ENCODE measurements at places on chromosomes 7 and 10. TPM values are rescaled to one million over a fixed set of nuclear protein-coding genes. Genes with fewer than 3 reads are reported as not detected.
A peak's percentile ranks its signal among the peaks of the same experiment; 100 is the strongest.

FAM25A gene
- total RNA-seq: not detected

LIPN gene
- not detected for total RNA-seq

CDHR3 gene
- 0.55 TPM for total RNA-seq

PBLD gene
- 4.5 TPM for total RNA-seq

FGFR2 gene
- 8.9 TPM for total RNA-seq

GPC2 gene
- total RNA-seq: 13.6 TPM

DNA sequence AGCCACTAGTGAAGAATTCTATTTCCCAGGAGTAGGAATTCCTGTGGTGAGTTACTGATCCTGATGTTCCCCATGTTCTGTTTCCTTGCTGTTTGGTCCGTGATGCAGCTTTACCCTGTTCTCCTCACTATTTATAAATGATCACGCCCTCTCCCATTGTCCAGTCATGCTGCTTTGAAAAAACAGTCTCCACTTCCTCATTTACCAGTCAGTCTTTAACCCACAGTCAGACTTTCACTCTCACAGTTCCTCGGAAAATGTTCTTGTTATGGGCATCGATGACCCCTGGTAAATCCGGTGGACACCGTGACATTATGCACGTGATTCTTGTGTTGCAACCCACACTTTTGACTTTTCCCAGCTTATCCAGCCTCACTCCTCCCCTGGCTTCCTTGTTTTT is 14.4 kb downstream of the SCIN start:
- no peak for DNase-seq

DNA sequence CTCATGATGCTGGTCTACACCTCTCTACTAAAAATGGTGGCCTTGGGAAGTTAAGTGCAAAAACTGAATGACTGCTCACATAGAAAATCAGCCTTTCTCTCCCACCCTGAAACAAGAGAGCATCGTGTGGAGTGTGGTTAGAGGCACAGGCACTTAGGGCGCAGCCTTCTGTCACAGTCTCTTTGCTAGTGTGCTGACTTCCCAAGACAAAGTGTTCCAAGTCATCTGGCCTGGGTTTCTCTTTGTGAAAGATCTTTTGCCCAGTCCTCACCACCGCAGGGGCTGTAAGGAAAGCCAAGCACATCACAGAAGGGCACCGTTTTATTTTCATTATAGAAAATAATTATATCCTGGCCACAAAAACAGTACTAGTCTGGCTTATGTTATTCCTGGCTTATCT is 12.5 kb downstream of the STN1 start:
- no peak for DNase-seq

DNA sequence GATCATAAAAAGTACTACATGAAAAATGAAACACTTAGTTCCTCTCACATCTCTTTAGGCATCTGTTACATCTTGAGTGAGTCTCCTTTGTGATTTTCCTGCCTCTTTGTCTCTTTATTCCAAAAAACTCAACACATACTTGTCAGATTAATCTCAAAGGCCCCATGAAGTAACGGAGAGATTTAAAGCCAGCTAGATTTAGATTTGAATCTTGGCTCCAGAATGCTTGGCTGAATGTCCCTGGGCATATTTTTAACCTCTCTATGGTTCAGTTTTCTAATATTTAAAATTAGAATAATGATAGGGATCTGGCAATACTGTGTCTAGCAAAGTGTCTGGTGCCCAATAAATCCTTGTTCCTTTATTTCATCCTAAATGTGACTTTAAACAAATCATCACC is 140.0 kb downstream of the DGKB start:
- no peak for DNase-seq

DNA sequence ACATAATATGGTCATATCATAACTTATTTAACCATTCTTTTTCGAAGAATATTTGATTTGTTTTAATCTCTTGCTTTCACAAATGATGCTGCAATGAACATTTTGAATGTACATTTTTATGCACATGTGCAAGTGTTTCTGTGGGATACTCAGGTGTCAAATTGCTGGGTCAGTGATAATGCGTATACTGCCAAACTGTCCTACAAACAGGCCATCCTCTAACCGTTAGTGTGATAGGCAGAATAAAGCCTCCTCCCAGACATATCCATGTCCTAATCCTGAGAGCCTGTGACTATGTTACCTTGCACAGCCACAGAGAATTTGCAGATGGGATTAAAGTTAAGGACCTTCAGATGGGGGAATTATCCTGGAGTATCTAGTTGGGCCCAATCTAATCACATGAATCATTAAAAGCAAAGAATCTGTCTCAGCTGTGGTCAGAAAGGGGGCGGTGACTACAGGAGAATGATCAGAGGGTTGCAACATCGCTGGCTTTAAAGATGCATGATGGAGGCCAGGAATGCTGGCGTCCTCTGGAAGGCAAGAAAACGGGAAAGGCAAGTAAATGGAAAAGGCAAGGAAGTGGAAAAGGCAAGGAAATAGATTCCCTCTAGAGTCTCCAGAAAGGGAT is 46.7 kb downstream of the FZD1 start:
- DNase-seq: peak; percentile 12

GRCh38 chr7:111238886-111239285 is 148.0 kb downstream of the LRRN3 start:
- no peak for DNase-seq

- no peak for DNase-seq
These were observed 33.6 kb downstream of the WAC start for GRCh38 chr10:28566458-28567015.

- DNase-seq: no peak
These were observed 57.6 kb downstream of the GTF2IRD1 start for GRCh38 chr7:74511345-74511744.

GRCh38 chr7:73708961-73709549 is 10.4 kb downstream of the STX1A start:
- DNase-seq: no peak

- DNase-seq: no peak
These were observed 118.9 kb downstream of the APBB1IP start for GRCh38 chr10:26556748-26557640.

DNA sequence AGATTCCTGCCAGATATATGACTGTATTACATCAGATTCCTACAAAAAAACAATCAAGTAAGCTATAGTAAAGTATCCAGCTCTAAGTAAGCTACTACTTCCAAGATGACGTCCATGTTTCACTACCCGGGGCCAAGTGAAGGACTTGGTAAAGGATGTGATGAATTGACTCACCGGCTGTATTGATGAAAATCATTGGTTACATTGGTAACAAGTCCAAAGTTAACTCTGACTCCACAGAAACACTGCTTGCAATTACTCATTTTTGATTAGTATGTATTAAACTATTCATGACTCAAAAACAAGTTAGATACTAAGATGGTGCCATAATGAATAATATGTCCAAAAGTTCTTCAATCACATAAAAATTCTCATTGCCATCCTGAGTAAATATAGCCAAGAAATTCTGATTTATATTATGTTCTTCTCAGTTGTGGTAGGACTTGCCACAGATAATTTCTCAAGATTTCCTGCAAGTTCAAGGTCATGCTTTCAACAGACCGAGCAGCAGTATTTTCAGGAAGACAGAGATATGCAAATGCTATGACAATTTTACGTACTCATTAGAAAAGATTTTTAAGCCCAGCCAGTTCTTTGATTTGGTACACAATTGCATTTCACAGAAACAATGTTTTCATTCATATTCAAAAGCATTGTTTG is 12.6 kb upstream of the DNAJC1 start:
- DNase-seq: no peak

GRCh38 chr10:89162596-89162995 is 44.5 kb downstream of the CH25H start:
- no peak for DNase-seq

- DNase-seq: no peak
These were observed 18.0 kb upstream of the MTURN start for GRCh38 chr7:30116771-30117170.

GRCh38 chr10:60266513-60266912 is 123.2 kb downstream of the ANK3 start:
- no peak for DNase-seq

DNA sequence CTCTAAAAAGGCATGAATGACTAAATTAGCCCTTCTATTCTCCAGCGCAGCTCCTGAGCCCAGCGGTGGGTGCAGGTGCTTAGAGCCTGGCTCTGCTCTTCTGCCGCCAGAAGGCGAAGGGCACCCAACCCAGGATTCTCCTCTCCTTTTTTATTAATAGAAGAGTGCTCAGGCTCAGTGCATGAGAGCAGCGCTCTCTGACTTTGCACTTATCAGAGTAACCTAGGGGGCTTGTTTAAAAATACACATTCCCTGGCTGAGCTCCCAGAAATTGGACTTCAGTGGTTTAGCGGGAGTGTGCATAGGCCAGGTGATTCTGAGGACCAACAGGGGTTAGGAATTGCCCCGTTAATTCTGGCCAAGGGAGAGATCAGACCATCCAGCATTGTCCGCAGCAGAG is 1.7 kb upstream of the PFKP start:
- no peak for DNase-seq

- DNase-seq: no peak
These were observed 157.8 kb downstream of the ANLN start for GRCh38 chr7:36547416-36547815.

DNA sequence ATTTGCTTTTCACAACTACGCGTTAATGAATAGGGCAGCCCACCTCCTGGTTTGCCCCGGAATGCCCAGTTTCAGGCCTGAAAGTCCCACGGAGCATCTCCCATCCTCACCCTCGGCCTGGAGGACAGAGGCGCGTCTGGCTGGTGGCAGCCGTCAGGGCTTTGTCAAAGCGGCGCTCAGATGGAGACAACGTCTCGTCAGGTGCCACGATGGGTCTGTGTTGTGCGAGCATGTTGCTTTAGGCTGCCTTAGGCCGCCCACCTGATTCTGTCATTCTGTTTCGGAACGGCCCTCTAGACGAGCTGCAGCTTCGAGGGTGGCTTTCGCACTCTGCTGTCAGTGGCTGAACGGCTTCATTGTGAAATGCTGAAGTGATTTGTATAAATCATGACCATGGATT is 39.4 kb upstream of the CFAP46 start:
- DNase-seq: no peak

- no peak for DNase-seq
These were observed 6.0 kb downstream of the GNG11 start for GRCh38 chr7:93927585-93927984.

GRCh38 chr10:44020322-44021111 is 364.4 kb downstream of the CXCL12 start:
- no peak for DNase-seq

DNA sequence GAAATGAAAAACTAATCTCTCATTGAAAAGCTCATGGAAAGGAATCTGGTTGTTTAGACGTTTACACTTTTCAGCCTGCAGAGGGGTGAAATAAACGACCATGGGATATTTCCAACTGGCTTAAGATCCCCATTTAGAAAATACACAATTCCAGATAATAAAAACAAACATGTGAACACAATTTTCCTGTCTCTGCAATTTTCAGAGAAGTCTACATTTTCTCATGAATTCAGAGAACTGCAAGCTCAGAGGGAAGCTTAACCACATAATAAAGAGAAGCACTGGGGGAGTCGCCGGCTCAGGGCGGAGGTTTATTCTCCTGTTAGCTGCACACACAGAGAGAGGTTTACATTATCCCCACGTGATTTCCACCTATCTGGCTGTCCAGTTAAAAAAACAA is 215.2 kb downstream of the FANK1 start:
- no peak for DNase-seq

GRCh38 chr10:48577158-48577557 is 27.7 kb downstream of the ARHGAP22 start:
- DNase-seq: no peak

DNA sequence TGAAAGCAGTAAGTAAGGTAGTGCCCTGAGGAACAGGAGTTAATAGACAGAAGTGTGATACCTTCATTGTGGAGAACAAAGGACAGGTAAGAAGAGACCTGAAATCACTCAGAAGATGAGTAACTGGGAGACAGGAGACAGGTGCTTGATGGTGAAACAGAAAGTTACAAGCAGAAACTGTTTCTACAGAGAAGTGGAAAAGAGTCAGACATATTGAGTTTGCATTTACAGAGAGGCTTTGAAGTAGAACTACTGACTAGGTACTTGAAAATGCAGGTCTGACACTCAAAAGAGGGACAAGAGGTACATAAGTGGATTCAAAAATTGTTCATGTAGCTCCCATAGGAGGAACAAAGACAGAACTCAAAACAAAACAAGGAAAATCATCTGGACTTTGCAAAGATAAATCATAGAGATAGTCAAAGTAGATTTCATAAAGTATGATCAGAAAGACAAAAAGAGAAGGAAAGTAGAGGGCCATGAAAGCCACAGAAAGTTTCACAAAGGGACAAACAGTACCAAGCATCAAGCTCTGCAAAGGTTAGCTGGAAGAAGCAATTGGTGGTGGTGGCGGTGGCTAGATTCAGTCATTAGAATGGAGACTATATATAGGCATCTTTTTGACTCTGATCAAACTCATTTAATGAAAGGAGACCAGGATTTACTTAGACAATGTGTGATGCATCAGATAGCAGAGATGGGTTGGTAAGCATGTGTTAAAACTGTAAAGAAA is 198.4 kb downstream of the PCLO start:
- no peak for DNase-seq

DNA sequence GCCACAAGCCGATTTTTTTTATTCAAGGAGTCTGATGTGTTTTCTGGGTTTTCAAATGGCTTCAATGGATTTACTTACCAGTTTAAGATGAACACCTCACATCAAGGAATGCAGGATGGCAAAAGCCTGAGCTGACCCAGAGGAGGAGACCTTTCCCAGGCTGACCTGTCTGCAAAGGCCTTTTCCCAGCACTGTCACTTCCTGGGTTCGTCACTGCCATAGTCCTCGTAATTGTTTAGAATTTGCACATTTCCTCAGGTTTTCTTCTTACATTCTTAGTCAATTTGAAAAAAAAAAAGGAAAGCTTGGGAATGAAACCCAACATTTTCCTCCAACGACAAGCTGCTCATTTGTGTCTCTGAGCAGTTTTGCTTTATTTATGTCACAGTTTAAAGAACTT is 42.0 kb downstream of the PTER start:
- DNase-seq: no peak
